ENCODE measurements at places on chromosomes 3 and 15.

- no peak for DNase-seq
Measured at GRCh38 chr15:80159811-80160569, 7.2 kb downstream of the FAH start.

GRCh38 chr15:68262514-68263356, 14.8 kb upstream of the FEM1B start:
- DNase-seq: no peak

GRCh38 chr3:195750797-195751520, 30.2 kb downstream of the MUC20 start:
- DNase-seq: no peak

DNA sequence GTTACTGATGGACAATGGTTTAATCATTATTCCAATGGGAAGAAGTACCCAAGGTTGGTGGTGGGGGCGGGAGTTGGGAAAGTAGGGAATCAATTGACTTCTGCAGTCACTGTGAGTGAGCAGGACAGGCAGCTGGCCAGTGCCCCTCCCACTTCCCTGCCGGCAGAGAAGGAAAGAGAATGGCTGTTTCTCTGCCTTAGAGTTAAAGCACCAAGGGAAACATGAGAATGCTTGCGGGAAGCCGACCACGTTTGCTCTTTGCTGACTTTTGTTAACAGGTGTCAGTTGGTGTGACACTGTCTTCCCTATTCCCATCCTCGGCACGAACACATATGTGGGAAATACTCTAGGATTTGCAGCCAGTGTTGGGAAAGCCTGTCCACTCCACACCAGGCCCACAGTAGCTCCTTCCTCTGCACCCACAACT, 33.5 kb upstream of the MFSD1 start:
- no peak for DNase-seq

GRCh38 chr15:79494963-79495755, 63.0 kb downstream of the MINAR1 start:
- no peak for DNase-seq

DNA sequence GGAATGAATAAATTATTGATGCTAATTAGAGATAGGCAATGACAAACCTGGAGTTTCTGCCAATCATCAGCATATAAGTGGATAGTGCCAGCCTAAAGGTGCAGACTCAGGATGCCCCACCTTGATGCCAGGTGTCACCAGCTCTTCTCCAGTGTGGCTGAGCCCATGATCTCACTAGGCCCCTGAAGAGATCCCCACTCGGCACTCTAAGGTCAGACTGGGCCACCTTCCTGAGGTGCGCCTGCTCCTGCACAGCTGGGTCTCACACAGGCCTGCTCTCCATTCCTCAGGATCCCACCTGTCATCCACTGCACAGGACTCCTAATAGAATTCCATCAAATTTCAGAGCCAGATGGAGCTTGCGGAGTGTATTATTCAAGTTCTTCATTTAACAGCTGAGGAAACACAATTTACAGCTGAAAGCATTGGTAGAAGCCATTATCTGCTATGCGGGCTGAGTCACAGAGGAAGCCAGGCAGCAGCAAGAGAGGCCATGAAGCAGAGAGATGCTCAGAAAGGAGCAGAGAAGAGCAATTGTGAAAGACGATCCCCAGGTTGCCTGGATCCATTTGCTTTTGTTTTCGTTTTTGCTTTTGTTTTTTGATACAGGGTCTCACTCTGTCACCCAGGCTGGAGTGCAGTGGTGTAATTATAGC, 25.1 kb upstream of the FSTL1 start:
- DNase-seq: no peak

DNA sequence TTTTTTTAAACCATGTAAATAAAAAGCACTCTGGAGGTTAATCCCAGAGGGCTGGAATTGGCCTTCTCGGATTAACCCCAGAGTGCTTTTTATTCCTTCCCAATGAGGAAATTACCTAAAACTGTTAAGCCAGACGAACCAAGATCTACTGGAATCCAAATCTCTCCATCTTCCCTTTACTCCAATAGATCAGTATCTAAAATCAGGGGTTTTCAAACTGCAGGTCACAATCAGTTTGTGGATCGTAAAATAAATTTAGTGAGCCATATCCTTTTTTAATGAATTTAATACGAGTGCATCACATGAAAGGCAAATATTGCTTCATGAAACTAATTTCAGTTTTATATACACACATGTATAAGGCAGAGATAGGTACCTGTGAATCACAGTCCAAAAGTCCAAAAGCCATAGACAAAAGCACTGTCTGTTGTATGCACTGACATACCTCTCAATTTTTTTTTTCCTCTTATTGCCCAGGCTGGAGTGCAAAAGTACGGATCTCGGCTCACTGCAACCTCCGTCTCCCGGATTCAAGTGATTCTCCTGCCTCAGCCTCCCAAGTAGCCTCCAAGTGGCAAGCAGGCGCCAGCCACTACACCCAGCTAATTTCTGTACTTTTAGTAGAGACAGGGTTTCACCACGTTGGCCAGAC, 61.3 kb downstream of the TBL1XR1 start:
- no peak for DNase-seq

GRCh38 chr15:52295421-52296001, at the start of gene MYO5C:
Gene MYO5C (minus strand): TSS chr15:52295804. CDS start chr15:52295636, 168 bp downstream.
- peak; percentile 28 for DNase-seq

- no peak for DNase-seq
Measured at GRCh38 chr3:55879901-55880331, 392.8 kb upstream of the WNT5A start.
